Fibroblast of the aortic adventitia (primary cell): ENCODE measurements at places on chromosomes 2 and 18.
A peak's percentile ranks its signal among the peaks of the same experiment; 100 is the strongest.

DNA sequence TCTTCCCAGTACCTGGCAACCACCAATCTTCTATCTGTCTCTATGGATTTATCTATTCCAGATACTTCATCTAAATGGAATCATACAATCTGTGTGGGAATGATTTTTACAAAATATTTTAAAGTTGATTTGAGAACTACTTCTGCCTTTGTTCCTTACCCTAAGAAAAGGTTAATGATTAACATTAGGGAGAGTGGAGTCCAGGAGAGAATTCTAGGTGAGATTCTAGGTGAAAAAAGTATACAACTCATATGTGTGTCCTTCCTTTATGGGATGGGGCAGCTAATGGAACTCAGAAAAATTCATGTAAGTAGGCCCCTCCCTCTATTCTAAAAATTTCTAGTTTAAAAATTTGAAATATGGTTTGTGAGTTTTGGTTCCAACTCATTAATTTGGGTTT lies 35.9 kb upstream of the WDSUB1 start:
- DNase-seq, result no peak

DNA sequence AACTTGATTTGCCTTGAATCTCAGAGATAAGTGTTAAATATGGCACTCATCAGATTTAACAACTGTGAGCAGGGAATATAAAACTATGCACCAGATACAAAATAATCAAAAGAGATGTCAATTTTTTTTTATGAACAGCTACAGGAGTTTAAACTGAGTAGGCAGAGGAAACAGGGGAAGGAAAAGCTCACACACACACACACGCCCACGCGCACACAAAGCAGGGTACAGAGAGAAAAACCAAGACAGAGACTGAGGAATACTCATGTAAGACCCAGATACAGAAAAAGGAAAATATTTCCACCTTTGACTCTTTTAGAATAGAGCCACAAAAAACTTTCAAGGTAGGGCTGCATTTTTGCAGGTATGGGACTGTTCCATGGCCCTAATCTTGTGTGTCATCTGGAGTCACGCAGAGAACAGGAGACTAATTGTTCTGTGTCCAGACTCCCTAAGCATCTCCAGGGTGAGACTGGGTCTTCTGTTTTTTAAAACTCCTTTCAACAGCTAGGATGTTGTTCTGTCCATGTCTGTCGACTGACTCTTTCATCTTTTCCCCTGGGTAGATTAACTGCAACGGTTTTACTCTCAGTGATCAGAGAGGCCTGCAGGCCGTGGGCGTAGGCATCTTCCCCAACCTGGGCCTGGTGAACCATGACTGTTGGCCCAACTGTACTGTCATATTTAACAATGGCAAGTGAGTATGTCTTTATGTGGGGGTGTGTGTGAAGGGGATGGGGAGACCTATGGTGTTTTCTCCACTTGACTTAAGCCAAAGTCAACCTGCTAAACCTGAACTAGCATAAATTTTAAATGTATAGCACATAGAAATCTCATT lies 23.0 kb downstream of the SMYD1 start:
- DNase-seq, result no peak

GRCh38 chr18:9869715-9870430 lies 15.9 kb upstream of the TXNDC2 start:
- DNase-seq, result peak; percentile 95

DNA sequence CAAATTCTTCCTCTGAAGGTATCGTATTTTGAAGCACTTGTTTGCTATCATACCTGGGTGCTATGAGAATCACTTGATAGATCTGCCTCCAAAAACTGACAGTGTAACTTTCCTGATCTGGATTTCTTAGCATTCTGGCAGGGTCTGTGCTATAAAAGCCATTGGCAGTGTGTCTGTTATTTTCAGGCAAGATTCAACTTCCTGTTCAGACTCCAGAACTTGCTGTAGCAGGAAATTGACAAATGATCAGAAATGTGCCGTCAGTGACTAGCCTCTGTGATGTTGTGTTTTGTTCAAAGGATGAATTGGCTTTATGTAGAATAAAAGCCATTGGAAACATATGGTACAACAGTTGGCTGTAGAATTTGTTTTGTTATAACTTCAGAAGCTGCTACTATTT lies 273.3 kb downstream of the PTPRM start:
- DNase-seq, result no peak

GRCh38 chr2:67919490-67919889 lies 143.3 kb downstream of the C1D start:
- DNase-seq, result peak; percentile 13

DNA sequence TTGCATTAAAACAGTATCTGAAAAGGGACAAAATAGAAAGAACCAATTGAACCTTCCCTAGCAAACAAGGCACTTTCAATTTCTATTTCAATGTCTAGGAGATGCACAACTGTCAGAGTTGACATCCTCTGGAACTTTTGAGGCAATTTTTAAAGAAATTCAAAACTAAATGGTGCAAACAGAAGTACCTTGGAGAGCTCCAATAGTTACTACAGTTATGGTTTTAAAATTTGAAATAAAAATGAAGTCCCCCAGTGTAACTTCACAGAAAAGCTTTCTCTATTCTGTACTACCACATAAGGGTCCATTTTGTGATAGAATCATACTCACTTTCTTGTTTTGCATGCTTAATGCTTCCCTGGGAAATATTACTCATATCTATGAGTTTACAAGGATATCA lies 162.1 kb downstream of the KCNH7 start:
- DNase-seq, result no peak

DNA sequence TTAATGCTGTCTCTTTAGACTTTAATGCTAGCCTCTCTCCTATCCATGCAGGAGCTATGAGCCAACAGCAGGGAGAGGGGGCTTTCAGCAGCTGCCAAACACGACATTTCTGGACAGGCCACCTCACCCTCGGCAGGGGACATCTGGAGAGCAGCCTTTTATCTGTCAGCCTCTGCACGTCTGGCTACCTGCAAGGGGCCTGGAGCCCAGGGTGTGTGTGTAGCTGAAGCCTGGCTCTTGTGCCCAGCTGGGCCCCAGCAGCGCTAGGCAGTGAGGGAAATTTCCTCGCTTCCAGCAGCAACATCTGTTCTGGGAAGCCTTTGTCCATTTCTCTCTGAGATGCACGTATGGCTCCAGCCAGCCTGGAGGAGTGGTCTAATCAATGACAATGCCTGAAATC lies 728.7 kb upstream of the ID2 start:
- DNase-seq, result no peak

DNA sequence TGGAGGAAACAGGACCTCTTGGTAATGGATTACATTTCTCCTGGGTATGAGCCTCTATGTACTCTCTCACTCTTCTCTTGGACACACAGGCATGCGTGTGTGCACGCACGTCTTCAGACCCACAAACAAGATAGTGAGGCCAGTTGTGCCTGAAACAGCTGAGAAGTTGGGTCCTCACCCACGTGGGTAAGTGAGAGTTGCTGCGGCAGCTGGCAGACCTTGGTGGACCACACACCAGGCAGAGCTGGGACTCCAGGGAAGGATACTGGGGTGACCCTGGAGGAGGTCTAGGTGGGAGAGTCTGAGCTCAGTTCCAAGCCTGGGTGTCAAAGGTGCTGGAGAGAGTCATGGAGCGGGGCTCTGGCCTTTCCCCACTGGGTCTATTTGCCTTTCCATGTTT lies 194.3 kb downstream of the HAUS1 start:
- DNase-seq, result no peak

DNA sequence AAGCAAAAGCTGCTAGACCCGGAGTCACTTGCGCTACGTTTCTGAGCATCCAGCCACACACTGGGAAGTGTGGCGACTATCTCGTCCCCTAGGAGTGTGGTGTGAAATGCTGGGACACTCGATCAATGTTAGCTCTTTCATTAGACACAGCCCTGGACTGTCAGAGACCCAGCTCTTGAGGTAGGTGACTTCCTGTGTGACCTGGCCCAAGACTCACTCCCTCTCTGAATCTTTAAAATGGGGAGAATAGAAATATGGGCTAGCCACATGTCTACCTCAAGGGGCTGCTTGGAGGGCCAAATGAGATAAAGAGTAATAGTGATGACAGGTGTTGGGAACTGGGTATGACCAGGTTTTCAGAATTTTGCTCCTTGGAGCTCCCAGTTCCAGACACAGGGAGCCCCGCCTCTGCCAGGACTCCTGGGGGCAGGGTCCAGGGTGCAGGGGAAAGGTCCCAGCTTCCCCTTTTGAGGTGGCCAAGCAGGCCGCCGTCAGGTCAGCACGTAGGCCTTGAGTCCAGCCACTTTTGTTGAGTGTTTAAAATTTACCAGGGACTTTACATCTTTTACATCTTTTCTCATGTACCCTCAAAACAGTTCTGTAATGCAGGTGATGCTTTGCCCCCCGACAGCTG lies 36.0 kb downstream of the CTIF start:
- no peak for DNase-seq
